BE2C (cell line): ENCODE measurements at places on chromosomes 4 and X.

DNA sequence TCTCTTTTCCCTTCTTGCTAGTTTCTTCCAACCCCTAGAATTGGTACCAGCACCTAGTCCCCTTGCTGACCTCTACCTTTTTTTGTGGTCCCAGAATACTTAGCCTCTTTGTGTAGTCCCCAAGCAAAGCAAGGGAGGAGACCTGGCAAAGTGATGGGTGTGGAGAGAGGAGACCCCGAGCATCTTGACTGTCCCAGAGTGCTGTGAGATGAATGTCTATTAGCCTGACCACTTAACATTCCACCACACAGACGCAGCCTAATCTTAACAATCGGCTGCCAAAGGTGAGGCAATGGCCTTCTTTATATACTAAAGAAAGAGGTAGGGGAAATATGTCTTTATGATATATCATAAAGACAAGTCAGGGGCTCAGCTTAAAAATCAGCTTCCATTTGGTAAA lies 55.9 kb downstream of the TRIM2 start:
- DNase-seq: no peak

DNA sequence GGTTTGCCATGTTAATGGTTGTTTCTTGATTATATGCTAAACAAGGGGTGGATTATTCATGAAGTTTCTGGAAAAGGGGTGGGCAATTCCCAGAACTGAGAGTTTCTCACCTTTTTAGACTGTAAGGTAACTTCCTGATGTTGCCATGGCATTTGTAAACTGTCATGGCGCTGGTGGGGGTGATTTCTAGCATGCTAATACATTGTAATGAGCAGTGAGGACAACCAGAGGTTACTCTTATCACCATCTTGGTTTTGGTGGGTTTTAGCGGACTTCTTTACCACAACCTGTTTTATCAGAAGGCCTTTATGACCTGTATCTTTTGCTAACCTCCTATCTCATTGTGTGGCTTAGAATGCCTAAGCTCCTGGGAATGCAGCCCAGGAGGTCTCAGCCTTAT lies 81.5 kb downstream of the CFAP299 start:
- DNase-seq: no peak

GRCh38 chrX:6384921-6385320 lies 150.0 kb downstream of the VCX3A start:
- DNase-seq: no peak

GRCh38 chrX:112513154-112513553 lies 166.6 kb downstream of the LHFPL1 start:
- DNase-seq: no peak

DNA sequence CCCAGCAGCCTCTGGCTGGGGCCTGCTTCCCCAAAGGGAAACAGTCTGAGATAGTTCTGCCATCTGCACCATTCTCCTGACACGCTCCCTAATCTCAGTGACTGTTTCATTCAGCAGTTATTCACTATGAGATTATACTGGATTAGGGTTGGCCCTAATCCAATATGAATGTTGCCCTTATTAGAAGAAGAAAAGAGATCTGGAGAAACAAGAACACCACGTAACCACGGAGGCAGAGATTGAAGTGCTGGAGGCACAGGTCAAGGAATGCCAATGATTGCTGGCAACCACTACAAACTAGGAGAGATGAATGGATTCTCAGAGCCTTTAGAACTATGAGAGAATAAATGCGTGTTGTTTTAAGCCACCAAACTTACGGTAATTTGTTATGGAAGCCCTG lies 7.4 kb downstream of the ACOX3 start:
- no peak for DNase-seq

DNA sequence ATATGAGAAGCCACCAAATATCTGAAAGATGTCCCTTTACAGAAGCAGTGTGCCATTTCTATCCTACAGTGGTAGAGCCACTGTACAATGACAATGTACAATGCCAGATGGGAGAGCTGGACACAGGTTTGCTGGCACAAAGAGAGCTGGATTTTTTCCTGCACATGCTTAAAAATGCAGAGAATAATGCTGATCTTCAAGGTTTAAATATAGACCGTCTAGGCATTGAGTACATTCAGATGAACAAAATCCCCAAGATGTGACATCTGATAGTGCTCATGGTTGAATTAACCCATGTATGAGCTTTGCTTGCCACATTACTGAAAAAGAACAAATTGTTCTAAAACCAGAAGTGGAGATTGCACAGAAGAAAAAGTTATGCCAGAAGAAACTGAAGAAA lies 11.7 kb downstream of the ADGRL3 start:
- DNase-seq: no peak

- DNase-seq: no peak
These were observed 30.5 kb downstream of the CXCL8 start for GRCh38 chr4:73770917-73771316.

GRCh38 chrX:81238166-81238565 lies 36.3 kb downstream of the SH3BGRL start:
- DNase-seq: no peak

GRCh38 chr4:154610582-154610981 lies 1.9 kb downstream of the FGG start:
- DNase-seq: no peak

DNA sequence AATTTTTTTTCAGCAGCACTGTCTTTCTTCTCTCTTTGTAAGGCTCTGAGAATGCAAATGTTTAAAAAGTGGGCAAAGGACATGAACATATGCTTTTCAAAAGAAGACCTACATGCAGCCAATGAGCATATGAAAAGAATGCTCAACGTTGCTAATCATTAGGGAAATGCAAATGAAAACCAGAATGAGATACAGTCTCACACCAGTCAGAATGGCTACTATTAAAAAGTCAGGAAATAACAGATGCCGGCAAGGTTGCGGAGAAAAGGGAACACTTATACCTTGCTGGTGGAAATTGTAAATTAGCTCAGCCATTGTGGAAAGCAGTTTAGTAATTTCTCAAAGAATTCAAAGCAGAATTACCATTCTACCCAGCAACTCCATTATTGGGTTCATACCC lies 51.6 kb downstream of the BMP15 start:
- DNase-seq: no peak

GRCh38 chr4:187666697-187667494 lies 328.7 kb upstream of the ZFP42 start:
- DNase-seq: no peak

DNA sequence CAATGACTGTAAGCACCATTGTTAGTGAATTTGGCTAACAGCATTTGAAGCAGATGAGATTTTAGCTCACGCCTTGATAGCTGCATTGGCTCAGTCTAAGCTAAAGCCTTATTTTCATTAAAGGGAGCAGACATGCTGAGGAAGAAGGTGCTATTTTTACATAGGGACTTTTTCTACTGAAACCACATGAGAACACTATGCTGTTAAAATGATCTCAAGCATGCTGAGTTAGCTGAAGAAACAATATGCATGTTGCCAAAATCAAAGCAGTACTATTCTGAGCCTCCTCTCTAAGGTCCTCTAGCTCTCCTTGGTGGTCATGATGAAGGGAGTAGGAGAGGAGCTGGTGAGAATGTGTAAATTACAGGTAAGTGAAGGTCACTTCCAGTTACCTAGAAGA lies 134.4 kb upstream of the JADE1 start:
- DNase-seq: no peak
